ENCODE measurements at places on chromosomes 12 and 14.

GRCh38 chr14:23457587-23458445 lies 11.7 kb upstream of the NGDN start:
- no peak for DNase-seq

GRCh38 chr12:89999699-90000505 lies 291.3 kb upstream of the ATP2B1 start:
- no peak for DNase-seq

GRCh38 chr12:107223821-107224220 lies 130.5 kb upstream of the CRY1 start:
- DNase-seq = no peak

DNA sequence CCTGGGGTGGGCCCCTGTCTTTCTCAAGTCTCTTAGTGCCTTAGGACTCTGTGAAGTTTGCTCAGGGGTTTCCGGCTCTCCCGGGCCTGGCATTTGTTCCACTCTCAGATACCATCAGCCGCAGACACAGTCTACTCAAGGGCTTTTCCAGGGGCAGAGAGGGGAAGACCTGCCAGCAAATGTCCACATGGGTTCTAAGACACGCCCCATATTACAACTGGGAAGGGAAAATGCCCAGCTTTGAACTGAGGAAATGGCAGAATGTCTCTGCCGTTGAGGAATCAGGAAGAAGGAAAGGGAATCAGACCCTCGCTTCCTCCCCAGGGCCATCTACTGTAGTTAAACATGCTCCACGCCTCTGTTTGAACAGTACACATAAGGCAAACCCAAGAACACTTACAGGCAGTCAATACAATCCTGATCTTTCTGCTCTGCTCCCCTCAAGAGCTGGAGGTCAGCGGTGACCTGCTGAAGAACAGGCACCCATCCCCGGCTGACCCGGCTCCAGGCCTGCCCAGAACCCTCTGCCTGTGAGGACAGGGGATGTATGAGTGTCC lies 7.9 kb downstream of the CCDC85C start:
- DNase-seq = no peak

- no peak for DNase-seq
Observed at GRCh38 chr12:108375986-108376663, 37.0 kb upstream of the CMKLR1 start.

DNA sequence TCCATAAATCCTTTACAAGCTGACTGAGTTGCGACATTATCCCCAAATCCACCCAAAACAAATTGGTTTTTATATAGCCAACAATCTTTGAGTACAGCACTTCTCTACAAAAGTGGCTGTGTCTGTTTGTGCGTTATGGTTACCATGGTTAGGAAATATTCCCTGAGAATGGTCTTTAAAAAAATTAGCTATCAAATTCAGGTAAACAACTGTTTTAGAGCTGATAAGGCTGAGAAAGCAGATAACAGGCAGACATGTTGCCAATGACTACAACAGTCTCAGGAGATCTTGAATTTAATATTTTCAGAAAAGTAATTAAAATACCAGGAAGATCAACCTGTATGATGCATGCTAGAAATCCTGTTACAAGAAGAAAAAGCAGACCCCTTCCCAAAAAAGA lies 248.0 kb downstream of the RASSF9 start:
- no peak for DNase-seq

DNA sequence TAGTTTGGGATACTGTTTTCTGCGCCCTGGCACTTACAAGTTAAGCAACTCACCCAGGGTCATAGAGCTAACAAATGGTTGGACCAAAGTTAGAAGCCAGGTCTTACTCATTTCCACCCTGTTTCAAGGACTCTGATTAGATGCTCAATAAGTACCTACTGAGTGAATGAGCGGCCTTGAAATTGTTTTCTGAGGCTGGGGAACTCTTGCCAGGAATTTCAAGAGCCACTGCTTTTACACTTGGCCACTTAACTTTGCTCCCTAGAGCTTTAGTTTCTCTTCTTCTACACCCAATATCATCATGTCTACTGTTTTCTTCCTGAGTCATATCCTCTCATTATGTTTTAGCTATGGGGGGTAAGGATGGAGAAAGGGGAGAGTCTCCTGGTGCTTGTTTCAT lies 431.6 kb downstream of the ZFP36L1 start:
- no peak for DNase-seq

GRCh38 chr12:106956048-106956578 lies 406 bp downstream of the TMEM263 start:
- peak; percentile 56 for DNase-seq

DNA sequence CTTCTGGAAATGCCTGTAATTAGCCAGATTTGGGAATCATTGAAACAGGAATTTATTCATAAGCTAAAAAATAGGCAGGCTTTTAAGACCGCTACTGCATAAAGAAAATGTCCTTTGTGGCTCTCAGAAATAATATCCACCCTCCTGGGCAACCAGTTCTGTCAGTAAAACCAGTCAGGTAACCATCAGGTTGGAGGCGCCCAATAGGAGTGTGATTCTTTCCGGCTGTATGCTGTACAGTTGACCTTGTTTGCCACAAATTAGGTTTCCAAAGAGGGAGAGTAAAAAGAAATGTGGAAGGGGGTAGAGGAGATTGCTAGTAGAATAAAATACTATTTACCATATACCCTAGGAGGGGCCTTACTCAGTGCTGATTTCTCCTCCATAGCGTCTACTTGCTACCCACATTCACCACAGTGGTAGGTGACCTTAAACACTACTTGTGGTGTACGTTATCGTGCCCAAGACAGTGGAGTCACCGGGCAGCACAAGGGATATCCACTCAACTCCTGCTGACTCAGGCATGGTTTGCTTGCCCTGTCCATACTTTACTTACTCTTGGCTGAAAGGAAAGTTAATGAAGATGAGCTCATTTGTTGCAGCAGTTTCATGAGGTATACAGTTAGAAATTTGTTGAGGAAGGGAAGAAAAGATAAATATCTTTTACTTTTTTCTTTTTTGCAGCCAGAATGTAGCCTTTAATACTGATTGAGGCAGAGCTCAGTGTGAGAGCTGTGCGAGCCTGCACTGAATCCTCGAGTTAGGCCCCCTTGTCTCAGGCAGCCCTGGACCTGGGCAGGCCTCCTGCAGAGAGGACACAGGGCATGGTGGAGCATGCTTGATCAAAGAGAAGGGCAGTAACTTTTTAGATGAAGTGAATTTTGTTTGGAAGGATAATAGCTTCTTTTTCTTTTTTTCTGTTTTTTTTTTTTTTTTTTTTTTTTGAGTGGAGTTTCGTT lies 76.7 kb downstream of the DIP2B start:
- DNase-seq = no peak

- DNase-seq = no peak
Observed at GRCh38 chr14:87613881-87614280, 379.1 kb downstream of the GALC start.

GRCh38 chr12:58161773-58162172 lies 220.4 kb downstream of the ATP23 start:
- DNase-seq = no peak

DNA sequence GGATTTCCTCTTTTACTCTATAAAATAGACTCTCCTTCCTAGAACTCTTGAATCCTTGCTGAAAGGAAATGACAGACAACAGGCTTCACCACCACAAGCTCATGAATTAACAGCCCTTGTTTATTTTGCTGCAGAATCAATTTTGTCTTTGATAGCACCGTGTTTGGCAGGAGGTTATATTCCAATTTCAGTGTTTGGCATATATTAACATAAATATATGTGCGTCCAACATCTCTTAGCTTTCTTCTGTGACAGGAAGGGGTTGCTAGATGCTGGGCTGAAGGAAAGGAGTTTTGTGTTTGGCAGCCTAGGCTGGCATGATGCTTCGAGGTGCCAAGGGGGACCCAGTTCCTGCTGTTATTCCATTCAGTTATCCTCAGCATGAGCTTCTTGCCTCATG lies 126.4 kb downstream of the TMEM132C start:
- DNase-seq = no peak

- DNase-seq = peak; percentile 21
Observed at GRCh38 chr12:8065991-8066594, at the start of gene C3AR1. C3AR1 (minus strand) TSS chr12:8066359; CDS start chr12:8060185, 6,174 bp downstream.

GRCh38 chr12:64137117-64137516 lies 85.0 kb downstream of the KICS2 start:
- DNase-seq = no peak

GRCh38 chr12:53289891-53290290 lies 5.5 kb upstream of the PFDN5 start:
- DNase-seq = no peak

DNA sequence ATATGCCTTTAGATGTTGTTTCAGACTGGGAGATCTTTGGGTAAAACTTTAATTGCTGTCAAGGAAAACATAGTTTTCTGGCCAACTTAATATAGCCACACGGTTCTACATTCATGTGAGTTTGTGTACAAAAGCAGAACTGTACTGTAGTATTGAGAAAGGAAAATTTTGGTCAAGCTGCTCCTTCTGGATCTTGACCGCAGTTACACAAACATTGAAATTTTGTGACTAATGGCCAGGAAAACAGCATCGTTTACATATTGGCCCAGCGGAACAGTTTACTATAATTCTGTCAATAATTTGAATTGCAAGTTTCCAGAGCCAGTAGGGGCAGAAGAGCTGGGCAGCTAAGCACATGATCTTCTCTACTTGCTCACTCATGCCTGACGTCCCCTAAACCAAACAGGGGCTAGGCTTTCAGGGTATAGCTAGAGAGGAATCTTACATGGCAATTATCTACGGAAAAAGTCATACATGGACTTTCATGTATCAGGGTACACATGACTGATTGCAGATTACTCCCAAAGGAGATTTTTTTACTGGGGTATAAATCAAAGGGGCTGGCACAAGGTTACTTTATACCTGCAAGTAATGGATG lies 11.4 kb upstream of the ART4 start:
- no peak for DNase-seq

GRCh38 chr12:102026728-102027127 lies 35.1 kb downstream of the WASHC3 start:
- DNase-seq = no peak

- no peak for DNase-seq
Observed at GRCh38 chr14:35044939-35045797, 904 bp upstream of the FAM177A1 start.

DNA sequence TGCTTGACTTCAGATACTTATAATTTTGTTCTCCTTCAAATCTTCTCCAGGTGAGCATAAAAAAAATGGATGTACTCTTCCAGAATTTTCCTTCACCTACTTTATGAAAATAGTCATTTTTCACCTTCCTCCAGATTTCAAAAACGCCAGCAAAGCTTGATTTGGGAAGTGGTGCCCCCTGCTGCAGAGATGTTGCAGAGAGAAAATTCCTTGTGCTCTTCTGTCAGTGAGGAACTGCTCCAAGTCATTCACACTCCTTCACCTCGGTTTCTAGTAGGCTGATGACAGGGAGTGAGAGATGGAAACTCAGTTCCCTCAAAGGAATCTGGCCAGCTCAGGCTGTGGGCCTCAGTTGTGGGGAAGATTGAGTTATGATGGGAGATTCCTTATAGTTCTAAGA lies 24.2 kb upstream of the RNASE3 start:
- DNase-seq = no peak

- peak; percentile 27 for DNase-seq
Observed at GRCh38 chr12:102061096-102061559, 663 bp downstream of the WASHC3 start.

DNA sequence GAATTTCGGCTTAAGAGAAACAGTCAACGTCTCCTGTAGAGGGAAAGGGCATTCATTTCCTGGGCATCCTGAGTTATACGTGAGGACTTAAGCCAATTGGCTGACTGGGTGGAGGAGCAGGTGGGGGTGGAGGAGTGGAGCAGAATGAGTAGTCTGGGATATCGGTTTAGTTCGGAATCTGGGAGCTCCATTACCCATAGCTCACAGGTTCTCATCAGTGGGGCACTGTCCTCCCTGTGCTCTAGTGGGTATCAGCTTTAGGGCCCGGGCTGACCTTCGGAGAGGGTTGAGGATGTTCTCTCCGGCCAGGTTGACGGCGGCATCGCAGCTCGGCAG lies 704 bp downstream of the SDR39U1 start:
- DNase-seq = no peak

- no peak for DNase-seq
Observed at GRCh38 chr14:29175706-29176105, 409.1 kb downstream of the FOXG1 start.

GRCh38 chr14:37089410-37089809 lies 83.0 kb downstream of the SLC25A21 start:
- DNase-seq = no peak

- no peak for DNase-seq
Observed at GRCh38 chr12:71756054-71756690, 1.5 kb downstream of the RAB21 start.

DNA sequence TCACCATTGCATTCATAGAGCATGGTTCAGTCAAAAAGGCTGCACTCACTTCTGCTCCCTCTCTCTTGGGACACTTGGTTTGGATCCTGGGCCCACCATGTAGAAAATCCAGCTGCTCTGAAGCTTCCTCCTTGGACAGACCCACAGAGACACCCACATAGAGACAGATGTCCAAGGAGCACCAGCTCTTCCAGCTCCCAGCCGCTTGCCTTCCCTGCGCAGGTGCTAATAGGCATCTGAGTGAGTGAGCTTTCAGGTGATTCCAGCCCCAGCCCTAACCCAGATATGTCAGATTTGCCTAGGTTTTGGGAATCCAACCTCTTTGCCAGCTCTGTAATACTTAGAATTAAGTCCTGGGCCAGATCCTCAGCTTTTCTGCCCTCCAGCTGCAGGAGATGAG lies 38.6 kb downstream of the DLK1 start:
- no peak for DNase-seq

- no peak for DNase-seq
Observed at GRCh38 chr14:22282949-22283348, 306.1 kb downstream of the DAD1 start.

GRCh38 chr14:69475194-69475818 lies 9.2 kb upstream of the PLEKHD1 start:
- no peak for DNase-seq

DNA sequence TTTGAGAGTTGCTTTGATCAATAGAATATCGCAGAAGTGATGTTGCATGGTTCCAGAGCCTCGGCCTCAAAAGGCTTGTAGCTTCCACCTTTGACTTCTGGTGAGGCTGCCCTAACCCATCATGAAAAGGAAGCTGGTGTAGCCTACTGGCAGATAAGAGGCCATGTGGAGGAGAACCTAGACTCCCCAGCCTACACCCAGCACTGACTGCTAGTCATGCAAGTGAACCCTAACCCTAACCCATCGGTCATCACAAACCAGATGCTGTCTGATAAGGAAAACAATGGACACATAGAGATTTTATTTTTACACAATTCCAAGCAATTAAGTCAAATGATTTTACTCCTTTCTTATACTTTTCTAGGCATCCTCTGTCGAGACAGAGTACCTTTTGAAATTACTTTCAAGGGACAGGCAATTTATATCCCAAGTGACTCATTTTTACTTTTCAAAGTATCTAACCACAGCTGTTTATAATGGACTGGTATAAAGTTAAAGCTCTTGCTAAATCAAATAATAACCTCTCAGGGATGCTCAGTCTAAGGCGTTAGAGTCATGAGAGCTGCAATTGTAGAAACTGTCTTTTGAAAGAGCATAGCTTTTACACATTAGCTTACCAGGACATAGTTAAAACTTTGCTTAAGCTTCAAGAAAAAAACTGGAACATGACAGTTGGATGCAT lies 17.6 kb downstream of the PTPRB start:
- DNase-seq = no peak
